ENCODE measurements at places on chromosomes 13 and 19.

- no peak for DNase-seq
Measured at GRCh38 chr13:99264051-99264450, 5.9 kb upstream of the GPR18 start.

DNA sequence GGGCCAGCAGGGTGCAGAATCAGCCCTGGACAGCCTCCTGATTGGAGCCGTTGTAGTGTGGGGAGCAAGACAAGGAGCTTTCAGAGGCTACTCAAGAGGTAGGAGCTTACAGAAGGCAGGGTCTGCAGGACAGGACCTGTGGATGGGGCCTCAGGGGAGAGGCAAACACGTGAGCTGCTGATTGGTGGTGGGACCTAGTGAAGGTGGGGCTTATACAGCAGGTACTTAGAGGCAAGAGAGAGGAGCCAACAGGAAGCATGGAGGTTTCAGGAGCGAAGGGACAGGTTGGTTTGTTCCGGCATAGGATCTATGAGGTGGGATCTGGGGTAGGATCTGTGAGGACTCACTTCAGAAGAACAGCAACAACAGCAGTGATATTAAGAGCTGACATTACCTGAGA lies 32.4 kb downstream of the ZSWIM4 start:
- DNase-seq, result no peak

DNA sequence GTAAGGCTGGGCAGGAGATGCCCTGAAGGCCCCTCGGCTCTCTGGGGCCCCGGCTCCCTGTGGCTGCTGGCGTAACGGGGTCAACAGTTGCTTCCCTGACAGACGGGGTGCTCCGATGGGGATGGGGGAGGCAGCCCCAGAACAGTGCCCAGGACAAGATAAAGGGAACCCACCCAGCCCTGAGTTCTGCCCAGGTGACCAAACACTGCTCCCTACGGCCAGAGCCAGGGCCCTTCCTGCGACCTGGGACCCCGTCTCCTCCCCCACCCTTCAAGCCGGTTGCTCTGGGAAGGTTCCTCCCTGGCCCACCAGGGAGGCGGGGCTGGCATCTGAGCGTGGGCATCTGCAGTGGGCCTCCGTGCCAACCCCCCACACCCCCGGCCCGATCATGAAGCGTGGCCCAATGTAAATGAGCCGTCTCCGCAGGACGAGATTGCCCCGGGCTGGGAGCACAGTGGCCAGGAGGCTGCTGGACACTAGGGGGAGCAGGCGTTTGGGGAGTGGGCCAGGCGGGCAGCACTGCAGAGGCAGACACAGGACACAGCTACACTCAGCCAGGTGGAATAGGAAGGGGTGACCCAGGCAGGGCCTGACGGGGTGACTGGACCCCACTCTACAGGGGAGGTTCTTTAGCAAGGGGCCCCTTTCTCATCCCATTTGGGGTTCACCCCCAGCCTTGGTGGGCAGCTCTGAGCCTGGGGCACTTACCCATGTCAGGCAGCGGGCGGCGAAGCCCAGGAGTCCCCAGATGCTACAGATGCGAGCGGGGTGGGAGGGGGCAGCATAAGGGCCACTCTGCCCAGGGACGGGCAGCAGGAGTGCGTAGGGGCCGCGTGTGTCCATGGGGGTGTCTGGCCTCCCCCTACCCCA lies 1.2 kb upstream of the NKPD1 start:
- peak; percentile 68 for DNase-seq

GRCh38 chr19:50512112-50512998 lies 1.4 kb downstream of the ASPDH start:
- no peak for DNase-seq

- no peak for DNase-seq
Measured at GRCh38 chr13:101327871-101328270, 88.4 kb downstream of the NALCN start.

- no peak for DNase-seq
Measured at GRCh38 chr19:31840371-31840770, 491.1 kb upstream of the TSHZ3 start.

- no peak for DNase-seq
Measured at GRCh38 chr13:78659732-78660494, 958 bp upstream of the OBI1 start.

GRCh38 chr19:19098084-19098702 lies 34.4 kb downstream of the SLC25A42 start:
- no peak for DNase-seq

DNA sequence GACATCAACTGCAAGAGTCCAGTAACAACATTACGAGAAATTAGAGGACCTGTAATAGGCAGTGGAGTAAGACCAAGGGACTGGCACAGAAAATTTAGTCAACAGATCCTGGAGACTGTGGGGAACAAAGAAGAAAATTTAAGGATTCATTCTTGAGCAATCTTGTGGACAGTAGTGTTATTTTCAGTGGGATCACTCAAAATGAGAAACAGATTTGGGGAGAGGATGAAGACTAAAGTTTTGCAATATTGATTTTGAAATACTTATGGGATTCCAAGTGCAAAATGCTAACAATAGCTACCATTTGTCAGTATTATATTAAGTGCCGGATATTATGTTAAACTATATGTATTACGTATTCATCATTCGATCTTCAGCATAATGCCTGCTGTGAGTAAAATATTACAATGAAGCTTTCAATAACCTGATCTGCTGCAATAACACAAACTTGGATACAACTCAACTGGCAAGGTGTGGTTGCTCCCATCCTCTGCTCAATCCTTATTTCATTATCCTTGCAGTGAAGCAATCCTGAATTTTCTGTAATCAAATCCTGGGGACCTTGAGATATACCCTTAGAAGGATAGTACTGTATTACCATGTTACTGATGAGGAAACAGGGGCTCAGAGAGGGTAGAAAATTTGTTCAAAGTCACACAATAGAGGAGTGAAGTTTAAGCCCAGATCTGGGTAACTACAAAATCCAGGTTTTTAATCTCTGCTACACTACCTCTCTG lies 84.2 kb downstream of the SACS start:
- DNase-seq, result no peak

GRCh38 chr13:73035660-73036059 lies 23.1 kb upstream of the KLF5 start:
- no peak for DNase-seq

GRCh38 chr19:48248081-48248833 lies 7.5 kb downstream of the CARD8 start:
- no peak for DNase-seq

GRCh38 chr19:29687244-29687896 lies 22.1 kb downstream of the PLEKHF1 start:
- DNase-seq, result peak; percentile 86

- DNase-seq, result no peak
Measured at GRCh38 chr13:111470933-111471332, 150.5 kb downstream of the TEX29 start.

DNA sequence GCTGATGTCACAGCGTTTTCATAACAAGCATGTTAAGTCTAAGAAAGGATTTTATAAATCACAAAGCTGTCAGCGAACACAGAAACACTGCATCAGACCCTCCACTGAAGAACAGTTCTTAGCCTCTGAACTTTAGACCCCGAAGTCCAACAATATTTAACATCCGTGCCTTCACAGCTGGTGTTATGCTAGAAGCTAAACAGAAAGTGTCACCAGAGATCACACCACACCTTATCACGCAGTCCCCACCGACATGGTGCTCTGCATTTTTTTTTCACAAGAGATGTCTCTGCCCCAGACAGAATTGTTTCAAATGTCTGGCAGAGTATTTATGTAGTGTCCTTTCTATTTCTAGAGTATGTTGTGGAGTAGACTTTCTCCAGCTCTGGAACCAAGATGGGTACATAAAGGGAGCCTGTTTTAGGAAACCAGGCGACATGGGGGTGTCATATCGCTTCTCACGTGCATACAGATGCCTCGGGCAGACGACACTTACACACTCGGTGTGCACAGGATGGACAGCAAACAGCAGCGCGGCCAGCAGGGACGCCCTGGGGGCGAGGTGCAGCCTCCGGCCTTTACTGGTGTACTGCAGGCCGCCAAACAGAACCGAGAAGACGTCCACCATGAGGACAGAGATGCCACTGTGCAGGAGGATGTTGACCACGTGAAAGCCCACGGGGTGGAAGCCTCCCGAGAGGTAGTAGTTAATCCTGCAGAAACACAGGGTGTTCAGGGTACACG lies 12.0 kb downstream of the TMTC4 start:
- no peak for DNase-seq

DNA sequence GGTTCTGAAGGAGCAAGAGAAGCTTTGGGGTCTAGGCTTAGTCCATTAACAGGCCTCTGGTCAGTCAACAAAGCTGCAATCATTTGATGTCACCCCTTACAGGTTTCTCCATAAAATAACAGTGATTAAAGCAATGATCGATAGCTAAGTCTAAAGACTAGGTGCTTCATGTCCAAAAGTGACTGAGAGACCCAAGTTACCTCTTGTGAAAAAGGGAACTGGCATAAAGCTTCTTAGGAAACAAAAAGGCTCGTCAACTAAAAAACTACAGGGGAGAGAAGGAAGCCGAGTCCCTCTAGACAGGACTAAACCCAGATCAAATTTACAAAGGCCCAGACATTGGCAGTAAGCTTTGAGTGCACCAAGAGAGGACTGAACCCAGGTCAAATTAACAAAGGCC lies 2.2 kb downstream of the DCUN1D2 start:
- no peak for DNase-seq

DNA sequence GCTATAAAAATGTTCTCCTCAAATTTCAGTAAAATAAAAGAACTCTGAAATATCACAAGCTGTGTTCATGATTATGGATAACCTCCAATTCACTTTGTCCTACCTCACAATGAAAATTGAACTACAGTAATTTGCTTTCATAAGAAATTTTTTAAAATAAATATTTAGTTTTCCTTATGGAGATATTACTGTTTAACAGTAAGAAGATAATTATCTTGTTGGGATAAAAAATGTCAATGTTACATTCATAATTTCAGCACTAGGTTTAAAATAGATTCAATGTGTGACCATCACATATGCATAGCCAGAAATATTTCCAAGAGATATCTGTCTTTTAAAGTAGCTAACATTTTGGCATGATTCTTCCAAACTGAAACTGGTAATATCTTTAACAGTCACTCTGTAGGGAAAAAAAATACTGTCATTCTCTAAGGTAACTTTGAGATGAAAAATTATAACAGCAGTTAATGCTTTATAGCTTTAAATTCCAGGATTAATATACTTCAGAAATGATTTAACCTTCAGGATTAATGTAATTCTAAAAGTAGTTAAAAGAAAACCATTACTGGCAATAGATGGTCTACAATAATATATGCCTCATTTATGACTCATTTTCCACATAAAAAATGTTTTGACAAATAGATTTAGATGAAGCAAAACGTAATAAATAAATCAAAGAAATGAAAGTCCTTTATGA lies 91.3 kb downstream of the SPRY2 start:
- DNase-seq, result no peak

DNA sequence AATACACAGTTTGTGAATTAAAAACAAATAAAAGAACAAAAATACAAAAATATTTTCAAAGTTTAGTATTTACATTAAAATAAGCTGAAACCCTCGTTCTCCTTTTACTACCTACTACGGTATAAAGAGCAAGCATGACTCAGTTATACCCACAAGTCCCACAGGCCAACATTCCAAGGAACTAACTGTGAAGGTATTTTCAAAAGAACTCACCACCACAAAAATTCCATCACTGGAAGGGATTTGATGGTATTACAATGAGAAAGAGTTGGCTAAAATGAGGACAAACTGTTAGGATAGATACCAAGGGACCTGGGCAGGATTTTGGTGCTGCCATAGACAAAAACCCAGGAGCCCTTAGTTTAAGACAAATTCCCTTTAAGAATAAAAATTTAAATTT lies 122.7 kb downstream of the TBC1D4 start:
- DNase-seq, result peak; percentile 81

GRCh38 chr13:36717017-36717416 lies 43.2 kb downstream of the SERTM1 start:
- no peak for DNase-seq

DNA sequence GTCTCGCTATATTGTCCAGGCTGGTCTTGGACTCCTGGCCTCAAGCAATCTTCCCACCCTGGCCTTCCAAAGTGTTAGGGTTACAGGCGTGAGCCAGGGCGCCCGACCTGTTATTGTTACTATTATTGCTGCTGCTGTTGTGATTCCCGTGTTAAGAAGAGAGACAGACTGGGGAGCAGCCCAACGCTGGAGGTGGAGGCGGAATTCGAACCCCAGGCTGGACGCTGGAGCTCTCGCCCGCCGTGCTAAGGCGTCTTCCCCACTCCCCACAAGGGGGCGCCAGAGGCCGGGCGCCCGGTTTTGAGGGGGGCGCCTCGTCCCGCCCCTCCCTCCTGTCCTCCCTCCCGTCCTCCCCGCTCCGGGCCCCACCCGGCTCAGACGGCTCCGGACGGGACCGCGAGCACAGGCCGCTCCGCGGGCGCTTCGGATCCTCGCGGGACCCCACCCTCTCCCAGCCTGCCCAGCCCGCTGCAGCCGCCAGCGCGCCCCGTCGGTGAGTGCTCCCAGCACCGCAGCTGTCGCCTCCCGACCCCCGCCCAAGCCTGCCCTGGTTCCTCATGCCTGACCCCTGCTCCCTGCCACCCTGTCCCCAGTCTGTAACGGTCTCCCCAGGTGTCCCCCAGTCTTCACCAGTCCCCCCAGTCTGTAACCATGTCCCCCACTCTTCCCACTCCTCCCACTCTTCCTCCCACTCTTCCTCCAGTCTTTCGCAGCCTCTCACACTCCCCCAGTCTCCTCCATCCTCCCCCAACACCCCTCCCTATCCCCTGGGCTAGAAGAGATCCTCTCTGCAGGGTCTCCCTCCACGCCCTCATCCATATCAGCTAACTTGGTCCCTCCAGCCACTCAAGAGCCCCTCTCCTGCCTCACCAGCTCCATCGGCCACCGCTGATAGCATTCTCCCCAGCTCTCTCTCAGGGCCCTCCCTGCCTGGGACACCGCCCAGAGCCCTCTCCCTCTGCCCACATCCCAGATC lies at the start of gene EHD2:
EHD2 (plus strand) TSS at position 377 of the 976 bp plus-strand sequence. CDS start 3,191 bp downstream, outside the sequence.
- DNase-seq, result peak; percentile 91

- no peak for DNase-seq
Measured at GRCh38 chr13:112519517-112520060, 68.4 kb downstream of the TUBGCP3 start.

DNA sequence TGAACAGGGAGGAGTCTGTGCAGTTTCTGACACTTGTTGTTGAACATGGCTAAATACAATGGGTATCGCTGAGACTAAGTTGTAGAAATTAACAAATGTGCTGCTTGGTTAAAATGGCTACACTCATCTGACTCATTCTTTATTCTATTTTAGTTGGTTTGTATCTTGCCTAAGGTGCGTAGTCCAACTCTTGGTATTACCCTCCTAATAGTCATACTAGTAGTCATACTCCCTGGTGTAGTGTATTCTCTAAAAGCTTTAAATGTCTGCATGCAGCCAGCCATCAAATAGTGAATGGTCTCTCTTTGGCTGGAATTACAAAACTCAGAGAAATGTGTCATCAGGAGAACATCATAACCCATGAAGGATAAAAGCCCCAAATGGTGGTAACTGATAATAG lies 16.1 kb downstream of the CEACAM6 start:
- no peak for DNase-seq
